ENCODE measurements at places on chromosomes 2 and 18.

DNA sequence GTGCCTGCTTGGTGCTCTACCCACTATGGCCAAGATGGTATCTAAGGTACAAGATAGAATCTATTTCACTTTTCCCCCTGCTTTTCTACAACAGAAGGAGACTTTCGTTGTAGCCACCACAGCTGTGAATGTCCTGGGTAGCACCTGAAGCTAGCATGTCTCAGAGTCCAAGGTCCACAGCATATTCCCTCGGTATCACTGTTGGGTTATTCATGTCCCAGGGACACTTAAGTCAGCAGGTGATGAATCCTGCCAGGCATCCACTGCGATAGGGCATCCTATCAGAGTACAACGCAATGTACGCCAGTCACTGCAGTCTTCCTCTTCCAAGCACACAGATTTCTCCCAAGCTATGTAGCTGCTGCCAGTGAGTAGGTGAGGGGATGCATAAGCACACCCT is 129.1 kb upstream of the LINC00305 start:
- DNase-seq: no peak

DNA sequence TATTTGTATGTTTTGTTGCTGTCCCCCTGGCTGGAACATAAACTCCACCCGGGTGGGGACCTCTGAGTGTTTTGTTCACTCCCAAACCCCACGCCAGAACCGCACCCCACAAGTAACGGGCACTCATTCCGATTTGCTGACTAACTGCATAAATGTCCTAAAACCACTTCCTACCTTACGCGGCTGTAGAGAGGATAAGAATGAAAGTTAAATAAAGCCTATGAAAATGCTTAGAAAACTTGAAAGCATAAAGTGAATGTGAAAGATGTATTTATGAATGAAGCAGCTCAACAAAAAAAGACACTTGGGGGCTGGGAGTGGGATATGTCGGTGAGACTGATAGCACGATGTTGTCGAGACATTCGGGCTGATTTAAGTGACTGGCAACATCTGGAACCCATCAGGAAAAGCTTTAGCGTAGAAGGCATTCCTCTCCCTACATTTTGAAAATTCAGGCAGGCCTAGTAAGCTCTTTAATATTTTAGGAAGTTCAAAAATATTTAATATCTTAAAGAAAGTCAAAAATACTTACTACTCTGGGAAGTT is 206.7 kb downstream of the SH3RF3 start:
- DNase-seq: no peak

DNA sequence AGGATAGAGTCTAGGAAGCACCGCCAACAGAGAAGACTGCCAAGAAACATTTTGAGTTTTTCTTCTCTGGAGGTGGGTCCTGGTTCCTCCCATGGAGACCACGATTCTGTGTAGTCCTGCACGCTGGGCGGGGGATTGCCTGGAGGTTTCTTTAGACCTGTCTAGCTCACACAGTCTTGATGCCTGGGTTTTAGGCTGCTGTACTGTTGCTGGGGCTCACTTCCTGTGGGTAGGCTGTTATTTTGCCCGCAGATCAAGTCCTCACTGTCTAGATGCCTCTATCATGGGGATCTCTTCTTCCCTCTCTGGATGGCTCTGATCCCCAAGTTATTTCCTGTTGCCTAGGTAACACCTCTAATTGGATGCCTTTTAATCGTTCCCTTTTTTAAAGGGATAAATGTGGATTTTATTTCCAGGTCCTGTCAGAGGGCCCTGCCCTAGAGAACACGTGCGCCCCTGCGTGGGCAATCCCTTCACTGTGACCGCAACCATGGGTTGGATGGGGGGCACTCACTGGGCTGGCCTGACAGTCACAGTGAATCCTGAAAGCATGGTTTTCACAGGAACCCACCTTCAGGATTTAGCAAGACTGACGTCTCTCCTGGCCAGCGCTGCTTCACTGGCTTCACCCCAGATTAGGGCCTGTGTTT is 115.7 kb downstream of the MSH2 start:
- no peak for DNase-seq

- DNase-seq: no peak
Measured at GRCh38 chr2:172588931-172589330, 33.0 kb downstream of the PDK1 start.

GRCh38 chr2:16700551-16701259 is 35.1 kb upstream of the CYRIA start:
- no peak for DNase-seq

DNA sequence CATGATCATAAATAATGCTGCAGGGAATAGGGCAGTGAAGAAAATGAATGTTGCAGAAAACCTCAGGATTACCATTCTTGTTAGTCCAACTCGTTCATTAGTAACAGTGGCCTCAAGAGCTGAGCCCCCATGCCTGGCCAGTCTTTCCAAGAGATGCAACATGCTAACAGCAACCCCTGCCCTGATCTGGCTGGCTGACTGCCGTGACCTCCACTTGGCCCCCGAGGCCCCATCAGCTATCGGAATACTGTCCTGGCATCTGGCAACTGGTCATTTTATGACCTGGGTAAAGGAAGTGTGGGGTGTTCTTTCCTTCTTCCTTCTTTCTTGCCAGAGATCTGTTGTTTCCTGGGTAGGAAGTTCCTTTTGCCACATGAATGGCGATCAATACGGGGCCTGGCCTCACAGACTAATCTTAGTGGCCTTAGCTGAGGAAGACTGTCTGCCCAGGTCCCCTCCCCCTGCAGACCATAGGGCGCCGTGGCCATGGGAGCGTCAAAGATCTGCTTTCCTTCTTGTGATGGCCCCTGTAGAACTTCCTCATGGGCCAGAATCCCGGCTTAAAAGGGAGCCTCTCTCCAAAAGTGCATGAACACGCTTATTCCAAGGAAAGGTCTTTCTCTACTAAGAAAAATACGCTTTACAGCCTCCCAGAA is 10.6 kb upstream of the TRABD2A start:
- no peak for DNase-seq

DNA sequence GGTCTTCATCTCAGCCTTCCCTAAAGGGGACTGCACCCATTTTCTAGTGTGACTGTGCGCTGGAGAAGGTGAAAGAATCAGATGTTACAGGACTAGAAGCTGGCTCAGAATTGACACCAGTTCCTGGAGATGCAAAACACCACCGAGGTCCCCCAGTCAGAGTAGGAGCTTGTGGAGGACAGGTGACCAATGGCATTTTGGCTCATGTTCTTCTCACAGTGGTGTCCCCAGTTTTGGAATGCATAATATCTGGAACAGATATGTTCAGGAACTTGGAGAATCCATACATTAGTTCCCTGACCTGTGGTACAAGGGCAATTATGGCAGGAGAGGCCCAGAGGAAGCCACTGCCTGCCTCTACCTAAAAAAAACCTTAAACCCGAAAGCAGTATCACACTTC is 66.3 kb downstream of the PSMG2 start:
- no peak for DNase-seq

GRCh38 chr2:196329959-196330358 is 158.6 kb upstream of the STK17B start:
- DNase-seq: no peak

GRCh38 chr2:241996100-241996499 is 126.6 kb downstream of the RTP5 start:
- no peak for DNase-seq

GRCh38 chr18:46067438-46068007 is 4.5 kb downstream of the PSTPIP2 start:
- DNase-seq: peak; percentile 76

DNA sequence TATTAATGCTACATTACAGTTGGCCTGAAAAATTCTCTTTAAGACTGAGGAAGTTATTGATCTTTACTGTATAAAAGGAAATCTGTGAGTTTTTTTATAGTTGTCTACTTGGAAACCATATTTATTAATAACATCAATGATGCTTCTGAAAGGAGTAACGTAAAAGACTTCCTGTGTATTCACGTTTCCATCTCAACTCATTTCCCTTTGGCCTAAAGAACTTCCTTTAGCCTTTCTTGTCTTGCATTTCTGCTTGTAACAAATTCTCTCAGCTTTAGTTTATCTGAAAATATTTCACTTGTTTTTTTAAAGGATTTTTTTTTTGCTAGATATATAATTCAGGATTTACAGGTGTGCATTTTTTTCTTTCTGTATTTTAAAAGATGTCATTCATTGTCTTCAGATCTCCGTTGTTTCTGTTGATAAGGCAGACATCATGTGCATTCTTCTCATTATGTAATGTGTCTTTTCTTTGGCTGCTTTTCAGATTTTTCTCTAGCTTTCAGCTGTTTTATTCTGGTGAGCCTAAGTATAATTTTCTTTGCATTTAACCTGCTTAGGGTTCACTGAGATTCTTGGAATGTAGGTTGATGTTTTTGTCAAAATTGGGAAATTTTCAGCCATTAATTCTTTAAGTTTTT is 159.0 kb upstream of the DAPL1 start:
- DNase-seq: no peak

GRCh38 chr2:96400049-96401000 is 64.8 kb downstream of the NCAPH start:
- DNase-seq: no peak

- no peak for DNase-seq
Measured at GRCh38 chr2:58035352-58035751, 11.3 kb upstream of the VRK2 start.

DNA sequence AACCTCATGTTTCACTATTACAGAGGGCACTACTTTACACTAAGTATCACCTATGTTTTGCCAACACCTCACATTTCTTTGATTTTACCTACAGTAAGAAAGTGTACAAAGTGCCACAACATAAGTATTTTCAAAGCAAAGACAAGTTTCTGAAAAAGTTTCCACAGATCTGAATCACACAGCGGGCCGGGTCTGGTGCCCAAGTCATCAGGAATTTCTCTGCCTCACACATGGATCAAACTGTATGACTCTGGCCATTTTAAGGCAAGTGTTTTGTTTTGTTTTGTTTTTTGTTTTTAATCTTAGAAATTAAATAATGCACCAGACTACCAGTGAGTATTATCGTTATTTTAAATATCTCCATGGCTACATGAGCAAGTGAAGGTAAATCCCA is 73.4 kb downstream of the ZNF516 start:
- DNase-seq: no peak
